ENCODE measurements at places on chromosomes 11 and 22.

DNA sequence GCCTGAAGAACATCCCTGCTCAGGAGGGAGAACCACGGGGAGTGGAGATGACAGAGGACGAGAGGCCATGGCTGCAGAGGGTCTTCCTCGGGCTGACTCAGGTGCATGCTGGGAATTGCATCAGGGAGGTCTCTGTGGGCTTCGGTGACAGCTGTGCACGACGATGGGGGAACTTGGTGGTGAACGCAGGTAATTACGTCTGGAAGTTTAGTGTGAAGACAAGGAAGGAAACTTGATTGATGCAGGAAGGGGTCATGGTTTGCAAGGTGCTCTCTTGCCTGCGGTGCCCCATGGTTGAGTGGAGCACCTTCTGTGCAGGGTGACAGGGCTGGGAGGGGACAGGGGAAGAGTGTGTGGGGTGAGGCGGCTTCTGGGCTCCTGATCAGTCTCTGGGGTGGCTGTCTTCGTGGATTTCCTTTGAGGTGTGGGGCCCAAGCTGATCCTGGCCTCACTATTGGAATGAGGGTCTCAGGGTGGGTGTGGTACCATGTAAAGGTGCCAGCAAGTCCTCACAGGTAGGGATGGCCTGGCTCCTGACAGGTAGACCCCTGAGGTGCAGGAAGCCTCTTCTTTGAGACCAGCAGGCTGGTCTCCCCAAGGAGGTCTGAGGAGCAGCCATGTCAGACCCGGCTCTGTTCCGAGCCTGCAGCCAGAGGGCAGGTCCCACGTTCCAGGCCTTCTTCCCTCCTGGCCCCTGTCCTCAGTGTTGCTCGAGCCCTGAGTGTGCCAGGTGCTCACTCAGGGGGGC is 1020.1 kb downstream of the TBC1D22A start:
- DNase-seq = no peak

GRCh38 chr11:19316434-19316833 is 75.7 kb upstream of the E2F8 start:
- DNase-seq = no peak

DNA sequence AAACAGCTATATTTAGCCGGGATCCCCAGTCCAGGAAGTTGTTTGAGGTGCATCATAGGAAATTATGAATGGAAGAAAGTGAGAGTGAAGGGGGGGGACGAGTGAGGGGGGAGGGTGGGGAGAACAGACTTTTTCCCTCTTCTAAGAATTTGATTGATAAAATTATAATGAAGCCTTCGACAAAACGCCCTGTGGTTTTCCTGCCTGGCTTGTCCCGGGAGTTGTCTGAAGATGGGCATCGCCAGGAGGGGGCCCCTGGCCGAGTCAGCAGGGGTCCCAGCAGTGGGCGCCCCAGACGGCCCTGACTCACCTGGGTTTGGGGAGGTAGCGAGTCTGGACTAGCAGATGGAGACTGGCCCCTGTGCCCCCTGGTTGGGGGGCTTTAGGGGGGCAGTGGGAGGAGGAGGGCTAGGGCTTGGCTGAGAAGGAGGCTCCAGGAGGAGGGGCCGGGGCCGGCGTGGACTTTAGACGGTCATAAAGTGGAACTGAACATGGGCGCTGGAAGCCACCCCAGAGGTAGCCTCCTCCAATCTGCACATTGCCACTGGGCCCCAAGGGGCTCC is 336 bp upstream of the LIF start:
- DNase-seq = no peak

DNA sequence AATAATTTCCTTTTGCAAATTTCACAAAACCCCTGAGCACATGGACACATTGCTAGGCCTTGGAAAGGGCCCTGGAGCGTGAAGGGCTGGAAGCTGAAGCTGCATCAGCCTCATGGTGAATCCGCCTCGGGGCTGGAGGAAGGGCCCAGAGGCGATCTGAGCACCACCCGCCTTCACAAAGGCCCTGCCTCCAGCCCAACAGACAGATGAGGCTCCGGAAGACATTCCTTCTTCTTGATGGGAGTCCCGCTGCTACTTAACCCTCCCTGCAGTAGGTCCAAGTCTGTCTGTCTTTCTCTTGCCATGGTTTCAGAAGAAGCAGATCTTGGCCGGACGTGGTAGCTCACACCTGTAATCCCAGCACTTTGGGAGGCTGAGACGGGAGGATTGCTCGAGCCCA is 16.5 kb downstream of the ARRB1 start:
- no peak for DNase-seq

- DNase-seq = no peak
Observed at GRCh38 chr11:69290806-69291205, 3.1 kb upstream of the MYEOV start.

- no peak for DNase-seq
Observed at GRCh38 chr11:98068251-98068650, 952.5 kb upstream of the CNTN5 start.

GRCh38 chr11:116611998-116612620 is 160.7 kb downstream of the BUD13 start:
- DNase-seq = no peak

- DNase-seq = no peak
Observed at GRCh38 chr11:46597609-46598219, 3.9 kb upstream of the AMBRA1 start.

DNA sequence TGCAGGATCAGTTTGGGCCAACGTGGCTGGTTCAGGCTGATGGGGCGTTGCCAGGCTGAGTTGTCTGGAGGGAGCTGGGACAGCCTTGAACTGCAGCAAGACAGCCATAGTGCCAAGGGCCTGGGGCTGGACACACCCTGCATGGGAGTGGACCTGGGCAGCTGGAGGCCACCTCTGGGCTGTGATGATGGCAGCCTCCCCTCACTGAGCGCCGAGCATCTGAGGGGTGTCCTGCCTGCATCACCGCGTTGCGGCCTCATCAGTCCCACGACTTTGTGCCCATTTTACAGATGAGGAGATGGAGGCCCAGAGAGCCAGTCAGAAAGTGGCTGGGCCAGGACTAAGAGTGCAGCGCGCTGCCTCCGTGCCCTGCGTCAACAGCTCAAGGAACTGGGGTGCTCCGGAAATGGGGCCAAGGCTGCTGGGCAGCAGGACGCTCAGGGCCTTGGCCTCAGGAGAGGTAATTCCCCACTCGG is 590 bp upstream of the TSPO start:
- DNase-seq = no peak

DNA sequence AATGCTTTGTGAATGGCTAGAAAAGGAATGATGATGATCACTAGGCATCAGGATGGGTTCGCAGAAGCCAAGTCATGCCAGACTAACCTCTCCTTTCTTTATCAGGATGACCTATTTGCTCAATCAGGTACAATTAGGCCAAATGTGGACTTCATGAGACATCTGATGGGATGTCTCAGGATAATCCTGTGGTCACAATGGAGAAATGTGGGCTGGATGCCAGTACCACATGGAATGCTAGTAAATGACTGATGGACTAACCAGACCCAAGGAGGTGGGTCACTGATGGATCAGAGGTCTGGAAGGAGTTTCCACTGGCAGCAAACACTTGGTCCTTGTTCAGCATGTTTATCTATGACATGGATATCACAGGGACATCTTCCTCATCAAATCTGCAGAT is 94.8 kb upstream of the PHOX2A start:
- DNase-seq = no peak

DNA sequence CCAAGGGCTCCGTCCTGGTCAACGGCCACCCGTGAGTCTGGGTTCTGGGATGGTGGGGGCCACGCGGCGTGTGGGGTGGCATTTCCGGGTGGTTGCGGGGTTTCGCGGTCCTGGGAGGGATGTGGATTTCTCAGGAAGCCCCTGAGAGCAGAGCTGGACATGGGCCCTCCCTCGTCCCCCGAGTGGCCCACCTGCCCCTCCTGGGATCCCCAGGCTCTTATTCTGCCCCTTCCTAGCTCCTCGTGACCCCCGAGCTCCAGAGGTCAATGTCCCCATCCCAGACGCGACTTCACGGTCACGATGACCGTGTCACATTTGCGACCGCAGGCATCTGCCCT is 4.4 kb downstream of the MUC5AC start:
- no peak for DNase-seq

DNA sequence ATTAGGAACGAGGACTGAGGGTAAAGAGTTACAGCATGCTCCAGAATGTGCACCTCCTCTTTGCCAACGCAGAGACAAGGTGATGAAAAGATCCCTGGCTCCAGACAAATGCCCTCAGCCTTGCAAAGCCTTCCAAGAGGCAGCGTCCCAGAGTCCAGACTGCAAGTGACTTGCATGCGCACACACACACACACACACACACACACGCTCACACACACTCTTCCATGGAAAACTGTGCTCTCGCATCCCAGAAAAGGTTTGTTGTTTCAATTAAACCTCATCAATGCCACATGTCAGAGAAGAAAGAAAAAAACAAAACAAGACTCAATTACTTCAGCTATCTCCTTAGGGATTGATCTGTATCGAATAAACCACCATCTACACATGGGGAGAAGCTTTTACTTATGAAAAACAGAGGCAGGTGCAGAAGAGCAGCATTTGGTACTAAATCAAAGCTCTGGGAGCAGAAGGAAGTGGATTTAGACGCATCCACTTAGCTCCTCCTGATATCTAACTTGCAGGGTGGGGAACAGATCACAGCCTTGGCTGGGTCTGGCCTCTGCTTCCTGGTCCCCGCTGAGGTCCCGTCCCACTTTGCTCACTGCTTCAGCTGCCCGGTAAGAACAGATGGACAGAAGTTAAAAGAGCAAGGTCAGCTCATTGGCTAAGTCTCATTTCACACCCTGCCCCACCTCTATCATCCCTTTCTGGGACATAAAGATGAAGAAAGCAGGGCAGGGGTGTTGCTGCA is 249.8 kb upstream of the BLID start:
- DNase-seq = no peak

DNA sequence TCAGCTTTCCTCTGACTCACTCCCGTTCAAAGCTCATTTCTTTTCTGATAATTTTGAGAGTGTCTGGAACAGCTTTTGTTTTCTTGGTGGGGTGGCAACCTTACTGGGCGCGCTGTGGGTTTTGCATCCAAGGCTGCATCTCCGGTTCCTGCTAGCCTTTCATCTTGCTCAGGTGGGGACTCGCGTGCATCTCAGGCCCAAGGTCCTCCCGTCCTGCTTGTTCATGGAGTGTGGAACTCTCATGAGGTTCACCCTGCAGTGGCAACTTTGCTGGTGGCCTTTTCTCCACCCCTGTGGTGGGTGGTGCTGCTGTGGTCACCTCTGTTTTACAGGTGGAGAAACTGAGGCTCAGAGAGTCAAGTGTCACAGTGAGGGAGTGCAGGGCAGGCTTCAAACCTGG is 25.6 kb downstream of the MCM5 start:
- no peak for DNase-seq

DNA sequence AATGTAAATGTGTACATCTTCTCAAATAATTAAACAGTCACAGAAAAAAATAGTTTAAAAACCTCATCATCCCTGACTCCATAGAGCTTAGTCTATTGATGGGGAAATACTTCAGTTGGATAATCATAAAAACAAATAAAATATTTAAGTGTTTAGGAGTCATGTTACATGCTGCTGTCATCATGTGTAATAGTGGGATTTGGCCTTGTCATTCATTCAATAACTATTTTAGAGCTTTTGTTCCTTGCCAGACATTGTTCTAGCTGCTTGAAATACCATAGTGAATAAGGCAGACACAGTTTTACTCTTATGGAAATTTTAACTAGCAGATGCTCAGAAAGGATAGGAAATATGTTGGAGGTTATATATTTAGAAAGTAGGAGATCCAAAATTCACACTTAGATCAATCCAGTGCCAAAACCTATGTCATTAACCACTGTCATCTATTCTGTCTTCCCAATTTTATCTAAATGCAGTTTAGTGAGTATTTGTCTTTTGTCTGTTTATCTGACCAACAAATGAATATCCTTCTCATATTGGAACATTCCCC is 324.7 kb downstream of the CASP12 start:
- no peak for DNase-seq

- DNase-seq = no peak
Observed at GRCh38 chr11:64967375-64967774, 4.5 kb downstream of the MAJIN start.

- DNase-seq = no peak
Observed at GRCh38 chr11:93655047-93655446, 6.4 kb upstream of the CEP295 start.

DNA sequence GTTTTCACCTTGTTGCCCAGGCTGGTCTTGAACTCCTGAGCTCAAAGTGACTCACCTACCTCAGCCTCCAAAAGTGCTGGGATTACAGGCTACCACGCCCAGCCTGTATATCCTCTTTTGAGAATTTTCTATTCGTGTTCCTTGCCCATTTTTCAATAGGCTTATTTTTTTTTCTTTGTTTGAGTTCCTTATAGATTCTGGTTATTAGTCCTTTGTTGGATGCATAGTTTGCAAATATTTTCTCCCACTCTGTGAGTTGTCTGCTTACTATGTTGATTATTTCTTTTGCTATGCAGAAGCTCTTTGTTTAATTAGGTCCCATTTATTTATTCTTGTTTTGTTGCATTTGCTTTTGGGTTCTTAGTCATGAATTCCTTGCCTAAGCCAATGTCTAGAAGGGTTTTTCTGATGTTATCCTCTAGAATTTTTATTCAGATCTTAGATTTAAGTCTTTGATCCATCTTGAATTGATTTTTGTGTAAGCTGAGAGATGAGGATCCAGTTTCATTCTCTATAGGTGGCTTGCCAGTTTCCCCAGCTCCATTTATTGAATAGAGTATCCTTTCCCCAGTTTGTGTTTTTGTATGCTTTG is 17.7 kb upstream of the ZBED5 start:
- DNase-seq = no peak

DNA sequence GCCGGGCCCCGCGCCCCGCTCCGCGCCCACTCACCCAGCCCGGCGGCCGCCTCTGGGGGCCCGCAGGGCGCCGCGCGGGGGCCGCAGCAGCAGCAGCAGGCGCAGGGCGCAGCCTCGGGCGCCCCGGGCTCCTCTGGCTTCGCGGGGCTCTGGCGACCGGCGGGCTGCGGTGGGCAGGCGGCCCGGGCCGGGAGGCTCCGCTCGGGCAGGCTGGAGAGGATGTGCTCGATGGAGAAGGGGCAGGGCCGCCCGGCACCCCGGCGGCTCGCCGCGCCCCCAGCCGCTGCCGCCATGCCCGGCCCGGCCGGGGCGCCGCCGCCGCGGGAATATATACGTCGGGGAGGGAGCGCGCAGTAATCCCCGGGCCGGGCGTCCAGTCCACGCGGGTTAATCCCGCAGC is at the start of gene GSC2:
Gene GSC2, minus strand, starts transcription at position 302 of the 400 bp plus-strand sequence. Its CDS starts 9 bp downstream, at position 293.
- no peak for DNase-seq

DNA sequence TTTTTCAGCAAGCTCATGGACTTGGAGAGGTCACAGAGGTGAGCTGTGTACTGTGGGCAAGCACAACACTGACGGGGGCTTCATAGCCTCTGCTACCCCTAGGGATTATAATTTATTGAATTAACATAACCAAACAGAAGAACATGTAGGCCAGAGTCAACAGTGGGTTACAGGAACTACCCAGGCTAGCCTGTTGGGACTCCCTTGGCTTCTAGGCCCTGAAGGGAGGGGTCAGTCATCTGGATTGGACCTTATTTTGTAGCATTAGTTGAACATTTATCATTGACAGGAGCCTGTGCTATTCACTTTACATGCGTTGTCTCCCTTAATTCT is 56.9 kb downstream of the KREMEN1 start:
- DNase-seq = no peak

GRCh38 chr11:100182927-100183326 is 504.2 kb upstream of the ARHGAP42 start:
- no peak for DNase-seq

- no peak for DNase-seq
Observed at GRCh38 chr11:27698872-27699241, 1.4 kb downstream of the BDNF start.

GRCh38 chr11:100612766-100613165 is 74.3 kb upstream of the ARHGAP42 start:
- DNase-seq = no peak

GRCh38 chr22:42156598-42156997 is 26.0 kb upstream of the CYP2D6 start:
- DNase-seq = no peak
